ENCODE measurements at places on chromosomes 5 and 9.

DNA sequence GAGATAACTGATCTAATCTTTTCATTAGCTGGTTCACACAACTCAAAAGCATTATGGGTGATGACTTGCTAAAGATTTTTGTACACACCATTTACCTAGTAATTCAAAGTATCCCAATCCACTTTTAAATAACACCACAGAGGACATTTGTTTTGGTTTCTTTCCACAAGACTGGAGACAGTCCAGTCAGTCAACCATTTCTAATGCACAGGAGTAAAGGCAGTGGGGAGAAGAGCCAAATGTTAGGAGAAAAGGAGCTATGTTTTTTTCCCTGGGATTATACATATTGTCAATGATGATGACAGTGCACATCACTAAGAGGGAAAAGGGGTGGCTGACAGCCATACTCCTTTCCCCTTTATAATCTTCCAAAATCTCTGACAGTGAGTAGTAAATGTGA is 240.9 kb downstream of the GABRB2 start:
- DNase-seq, result no peak

- DNase-seq, result no peak
Observed at GRCh38 chr5:7849681-7850394, 1.1 kb downstream of the CFAP90 start.

DNA sequence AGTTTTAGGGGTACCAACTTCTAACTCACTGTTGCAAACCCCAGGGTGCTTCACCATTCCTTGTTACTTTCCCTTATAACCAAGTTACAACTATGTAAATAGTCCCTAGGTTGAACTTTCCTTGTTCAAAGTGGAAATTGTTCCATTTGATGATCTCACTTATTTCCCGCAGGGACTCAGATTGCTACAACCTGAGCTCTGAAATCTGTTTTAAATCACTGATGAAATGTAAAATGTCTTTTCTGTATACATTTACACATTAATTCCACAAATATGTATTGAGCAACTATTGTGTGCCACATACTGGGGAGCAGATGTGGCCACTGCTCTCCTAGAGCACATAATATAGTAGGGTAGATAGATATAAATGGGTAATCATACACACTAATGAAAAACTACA is 69.1 kb upstream of the TARS1 start:
- no peak for DNase-seq

GRCh38 chr5:155794795-155795194 is 532.2 kb upstream of the SGCD start:
- DNase-seq, result no peak

DNA sequence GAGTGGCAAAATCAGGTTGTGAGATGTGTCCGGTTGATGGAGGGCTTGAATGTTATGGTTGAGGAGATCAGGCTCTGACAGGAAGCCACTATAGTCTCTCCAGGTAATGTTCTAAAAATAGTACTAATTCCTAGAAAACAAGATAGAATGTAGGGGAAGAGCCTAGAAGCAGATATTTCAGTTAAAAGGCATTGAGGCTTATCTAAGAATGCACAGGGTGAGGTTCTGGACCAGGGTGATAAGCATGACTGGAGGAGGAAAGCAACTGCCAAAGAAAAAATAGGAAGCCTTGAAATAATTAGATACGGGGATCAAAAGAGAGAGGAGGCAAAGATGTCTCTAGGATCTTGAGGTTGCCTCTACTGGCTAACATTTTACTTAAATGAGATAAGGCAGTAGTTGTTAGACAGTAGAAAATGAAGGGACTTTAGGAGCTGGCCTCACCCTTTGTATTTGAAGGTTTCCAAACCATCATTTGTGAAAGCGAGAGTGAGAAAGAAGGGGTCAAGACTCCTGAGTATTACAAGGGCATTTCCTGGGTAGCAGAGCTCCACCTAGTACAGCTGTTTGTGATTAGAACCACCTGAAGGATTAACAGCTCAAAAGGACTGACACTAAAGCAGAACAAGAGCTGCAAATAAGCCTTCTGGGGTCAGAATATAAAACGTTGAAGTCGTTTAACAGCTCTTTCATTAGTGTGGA is 15.4 kb upstream of the ARL15 start:
- no peak for DNase-seq

- no peak for DNase-seq
Observed at GRCh38 chr9:71655141-71655540, 113.2 kb downstream of the CEMIP2 start.

GRCh38 chr9:127131871-127132270 is 9.4 kb upstream of the ANGPTL2 start:
- DNase-seq, result no peak

GRCh38 chr5:173321886-173322285 is 6.3 kb downstream of the STC2 start:
- DNase-seq, result no peak

GRCh38 chr9:92992549-92992948 is 45.2 kb downstream of the FGD3 start:
- no peak for DNase-seq

DNA sequence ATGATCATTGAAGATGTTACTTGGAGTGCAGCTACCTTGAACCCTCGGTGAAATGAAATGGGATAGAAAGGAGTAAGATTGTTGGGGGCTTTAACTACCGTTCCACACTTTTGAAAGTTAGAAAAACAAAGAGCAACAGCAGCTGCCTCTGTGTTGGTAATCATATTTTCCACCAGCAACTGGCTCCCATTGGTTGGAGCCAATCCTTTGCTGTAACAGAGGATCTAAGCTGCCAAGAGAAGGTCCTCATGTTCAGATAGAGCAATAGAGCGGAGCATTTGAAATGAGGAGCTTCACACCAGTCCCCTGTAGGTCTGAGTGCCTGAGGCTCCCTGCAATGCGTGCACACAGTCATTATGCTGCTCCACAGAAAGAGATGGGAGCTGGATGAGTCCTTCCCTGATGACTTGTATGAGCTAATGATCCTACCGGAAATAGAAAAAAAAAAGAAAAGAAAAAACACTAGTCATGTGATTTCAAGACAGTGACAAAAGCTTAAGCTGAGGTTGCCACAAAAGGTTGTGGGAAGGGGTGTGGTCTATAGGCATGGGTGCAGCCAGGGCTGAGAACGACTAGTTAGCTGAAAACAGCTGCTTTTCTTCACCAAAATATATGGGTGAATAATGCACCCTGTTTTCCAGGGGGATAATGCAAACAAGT is 300.7 kb downstream of the MLLT3 start:
- no peak for DNase-seq

GRCh38 chr5:122719991-122720746 is 54.7 kb upstream of the SNX2 start:
- DNase-seq, result no peak

- no peak for DNase-seq
Observed at GRCh38 chr5:169226895-169227294, 74.0 kb downstream of the SLIT3 start.

- DNase-seq, result no peak
Observed at GRCh38 chr9:81562231-81563019, 126.9 kb downstream of the TLE1 start.

DNA sequence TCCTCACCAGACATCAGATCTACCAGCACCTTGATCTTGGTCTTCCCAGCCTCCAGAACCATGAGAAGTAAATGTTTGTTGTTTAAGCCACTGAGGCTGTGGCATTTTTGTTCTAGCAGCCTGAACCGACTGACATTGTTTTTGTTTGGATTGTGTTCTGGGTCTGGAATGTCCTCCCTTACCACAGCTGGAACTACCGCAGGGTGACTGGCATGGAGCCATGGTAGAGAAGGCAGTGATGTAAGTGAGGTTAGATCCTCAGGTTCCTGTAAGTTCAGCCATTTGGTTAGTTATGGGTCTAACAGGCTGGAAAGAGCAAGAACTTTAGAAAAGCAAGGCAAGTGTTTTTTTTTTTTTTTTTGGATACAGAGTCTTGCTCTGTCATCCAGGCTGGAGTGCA is 209.3 kb downstream of the DAB2IP start:
- no peak for DNase-seq

DNA sequence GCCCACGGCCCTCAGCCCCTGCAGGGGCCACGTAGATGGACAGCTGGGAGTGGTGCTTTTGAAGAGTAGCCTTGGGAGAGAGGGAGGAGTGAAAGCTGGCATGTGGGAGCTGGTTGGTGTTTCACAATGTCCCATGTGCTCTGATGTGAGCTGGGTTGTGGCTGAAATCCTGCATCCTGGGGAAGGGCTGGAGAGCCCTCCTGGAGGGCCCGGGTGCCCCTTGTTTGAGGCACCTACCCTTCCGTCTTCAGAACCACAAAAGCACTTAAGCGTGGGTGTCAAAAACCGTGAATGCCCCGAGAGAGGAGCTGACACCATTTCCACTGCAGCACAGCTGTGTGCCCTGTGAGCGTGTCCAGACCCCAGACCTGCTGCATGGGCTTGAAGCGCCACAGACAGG is 199.1 kb upstream of the ZNF618 start:
- no peak for DNase-seq

- DNase-seq, result no peak
Observed at GRCh38 chr5:123289210-123289609, 134.0 kb downstream of the CEP120 start.

- DNase-seq, result no peak
Observed at GRCh38 chr9:20838218-20838617, 154.2 kb downstream of the FOCAD start.

GRCh38 chr5:3320317-3320875 is 275.2 kb upstream of the IRX1 start:
- DNase-seq, result no peak

GRCh38 chr5:91257301-91257700 is 125.8 kb downstream of the ARRDC3 start:
- no peak for DNase-seq

All from memory B cell (primary cell).